ENCODE measurements at places on chromosomes 2 and 18.

DNA sequence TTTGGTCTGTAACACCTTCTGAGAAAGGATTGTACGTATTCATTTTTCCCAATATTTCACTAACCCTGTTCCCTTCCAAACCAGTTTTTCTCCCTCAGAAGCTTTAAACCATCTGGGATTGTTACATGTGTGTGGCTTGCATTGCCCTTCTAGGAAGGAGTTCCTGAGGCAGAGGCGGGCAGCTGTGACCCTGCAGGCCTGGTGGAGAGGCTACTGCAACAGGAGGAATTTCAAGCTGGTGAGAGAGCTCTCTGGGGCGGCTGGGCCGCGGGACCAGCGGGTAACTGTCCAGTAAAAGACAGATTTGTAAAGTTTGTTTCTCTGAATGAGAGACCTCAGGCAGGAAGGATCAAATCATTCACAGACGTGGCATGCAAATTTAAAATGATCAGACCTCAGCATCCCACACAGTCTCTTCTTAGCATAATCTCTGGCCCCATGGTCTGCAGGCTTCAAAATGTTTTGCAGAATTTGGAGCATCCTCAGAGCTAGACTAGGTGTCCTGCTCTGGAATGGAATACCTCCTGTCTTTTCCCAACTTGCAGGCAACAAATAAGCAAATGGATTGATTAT lies 40.2 kb upstream of the GPR17 start:
- peak; percentile 62 for ATAC-seq

- no peak for ATAC-seq
These were observed 40.0 kb downstream of the ROCK2 start for GRCh38 chr2:11304476-11304875.

GRCh38 chr2:183476490-183476889 lies 352.2 kb downstream of the NUP35 start:
- no peak for ATAC-seq

DNA sequence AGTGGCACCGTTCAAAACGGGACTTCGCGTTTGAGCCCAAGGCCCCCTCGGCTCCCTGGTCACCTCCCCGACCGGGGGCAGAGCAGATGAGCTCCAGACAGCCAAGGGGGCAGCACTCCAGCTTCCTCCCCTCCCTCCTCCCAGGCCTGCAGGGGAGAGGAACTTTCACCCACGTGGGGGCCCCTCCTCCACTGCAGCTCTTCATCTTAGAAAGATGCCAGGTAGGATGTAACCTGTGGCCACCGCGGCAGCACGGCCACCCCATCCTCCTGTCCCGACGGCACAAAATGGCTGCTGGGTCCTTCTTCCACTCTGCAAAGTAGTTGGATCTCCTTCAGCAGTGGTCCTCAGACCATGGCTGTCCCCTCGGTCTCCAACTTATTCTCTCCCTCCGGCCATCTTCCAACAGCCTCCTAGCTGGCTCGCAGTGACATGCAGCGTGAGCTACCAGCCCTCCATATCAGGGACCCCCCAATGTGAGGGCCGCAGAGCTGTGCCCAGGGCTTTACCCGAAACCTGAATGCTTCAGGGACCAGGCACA lies 94.5 kb upstream of the ID2 start:
- no peak for ATAC-seq

DNA sequence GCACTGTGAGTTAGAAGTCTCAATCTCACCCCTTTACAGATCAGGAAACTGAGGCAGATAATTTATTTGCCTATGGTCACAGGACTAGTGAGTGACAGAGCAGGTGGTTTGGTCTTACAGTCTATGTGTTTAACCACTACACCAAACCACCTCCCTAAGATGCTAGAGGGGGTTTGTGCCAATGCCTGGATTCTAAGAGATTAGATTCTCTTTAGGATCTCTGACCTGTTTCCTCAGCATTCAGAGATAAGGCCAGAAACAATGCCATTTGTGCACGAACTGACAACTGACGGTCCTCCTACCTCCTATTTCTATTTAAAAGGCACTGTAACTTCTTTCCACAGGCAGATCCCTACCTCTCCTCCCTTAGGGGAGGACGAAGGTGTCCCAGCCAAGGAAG lies 2.3 kb upstream of the SLC20A1 start:
- no peak for ATAC-seq

DNA sequence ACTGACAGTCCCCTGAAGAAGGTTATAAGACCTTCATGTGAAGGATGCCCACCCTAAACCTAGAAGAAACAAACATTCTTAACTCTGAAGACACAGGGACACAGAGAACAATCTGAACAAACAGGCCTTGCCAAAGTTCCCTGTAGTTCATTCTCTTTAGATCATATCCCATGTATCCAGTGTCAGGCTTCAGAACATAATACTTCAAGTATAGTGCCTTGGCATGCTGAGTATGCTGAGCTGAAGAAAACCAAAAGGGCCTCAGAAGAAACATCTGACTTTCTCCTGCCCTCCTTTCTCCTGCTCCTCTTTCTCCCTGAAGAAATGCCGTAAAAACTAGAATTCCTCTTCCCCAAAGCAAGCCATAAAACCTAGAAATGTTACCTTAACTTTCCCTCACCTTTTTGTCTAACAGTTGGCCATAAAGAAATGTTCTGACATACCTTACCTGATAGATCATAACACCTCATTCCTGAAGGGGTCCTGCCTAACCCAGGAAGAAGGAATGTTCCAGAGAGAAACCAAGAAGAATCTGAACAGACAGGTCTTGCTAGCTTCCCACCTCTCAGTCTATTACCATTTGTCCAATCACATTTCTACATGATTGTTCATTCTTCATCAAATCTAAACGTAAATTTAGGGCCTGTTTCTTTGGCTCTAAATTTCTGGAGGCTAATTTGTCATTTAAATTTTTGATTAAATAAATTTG lies 160.1 kb upstream of the ZC3H15 start:
- no peak for ATAC-seq

DNA sequence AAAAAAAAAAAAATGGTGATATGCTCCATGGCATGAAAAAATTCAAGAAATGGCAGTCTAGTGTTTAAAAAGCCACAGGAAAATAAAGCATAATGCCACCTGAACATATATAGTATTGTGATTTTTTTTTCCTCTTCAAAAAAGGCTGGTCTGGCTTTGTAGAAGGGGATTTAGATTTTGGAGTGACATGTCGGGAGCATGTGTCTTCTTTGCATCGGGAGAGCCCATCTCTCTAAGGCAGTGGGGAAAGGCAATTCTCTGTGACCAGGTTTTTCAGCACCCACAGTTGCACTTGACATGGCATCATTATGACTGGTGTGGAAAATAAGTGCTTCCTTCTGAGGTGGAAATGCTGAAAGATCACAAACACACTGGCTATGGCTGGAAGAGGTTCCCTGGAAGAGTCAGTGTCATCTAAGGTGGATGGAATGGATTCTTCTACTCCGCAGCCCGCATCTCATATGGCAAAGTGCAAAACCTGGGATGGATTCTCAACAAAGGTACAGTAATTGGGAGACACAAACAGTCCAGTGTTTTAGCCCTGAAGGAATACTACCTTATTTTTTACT lies 172.5 kb downstream of the AGAP1 start:
- ATAC-seq: no peak

GRCh38 chr18:75211002-75211621 lies 515 bp downstream of the TSHZ1 start:
- no peak for ATAC-seq

GRCh38 chr2:67945940-67946339 lies 116.9 kb downstream of the C1D start:
- no peak for ATAC-seq

DNA sequence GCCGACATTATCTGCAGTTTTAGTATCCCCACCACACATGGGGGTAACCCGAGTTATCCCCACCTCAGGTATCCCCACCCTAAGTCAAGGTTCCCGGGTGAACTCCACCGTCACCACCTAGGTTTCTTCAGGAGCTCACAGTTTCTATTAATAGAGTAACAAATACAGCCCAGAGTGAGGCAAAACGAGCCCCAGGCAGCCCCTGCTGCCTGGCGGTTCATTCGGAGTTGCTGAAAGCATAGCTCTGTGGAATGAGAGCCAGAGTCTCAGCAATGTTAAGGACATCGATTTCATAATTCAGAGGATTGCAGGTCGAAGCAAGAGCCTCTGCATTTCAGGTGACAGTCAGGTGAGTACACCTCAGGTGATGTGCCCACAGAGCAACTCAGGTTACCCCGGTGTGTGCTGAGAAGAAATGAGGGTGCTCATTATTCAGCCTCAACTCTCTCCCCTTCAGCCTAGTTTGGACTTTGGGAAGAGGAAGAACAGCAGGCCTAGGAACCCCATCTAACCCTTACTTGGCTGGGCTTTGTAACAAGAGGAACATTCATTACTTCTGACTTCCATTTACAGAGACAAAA lies 10.7 kb downstream of the SATB2 start:
- ATAC-seq: no peak

GRCh38 chr2:233745073-233745755 lies 14.9 kb upstream of the UGT1A1 start:
- no peak for ATAC-seq

GRCh38 chr18:79380816-79381806 lies 14.6 kb upstream of the NFATC1 start:
- peak; percentile 56 for ATAC-seq

DNA sequence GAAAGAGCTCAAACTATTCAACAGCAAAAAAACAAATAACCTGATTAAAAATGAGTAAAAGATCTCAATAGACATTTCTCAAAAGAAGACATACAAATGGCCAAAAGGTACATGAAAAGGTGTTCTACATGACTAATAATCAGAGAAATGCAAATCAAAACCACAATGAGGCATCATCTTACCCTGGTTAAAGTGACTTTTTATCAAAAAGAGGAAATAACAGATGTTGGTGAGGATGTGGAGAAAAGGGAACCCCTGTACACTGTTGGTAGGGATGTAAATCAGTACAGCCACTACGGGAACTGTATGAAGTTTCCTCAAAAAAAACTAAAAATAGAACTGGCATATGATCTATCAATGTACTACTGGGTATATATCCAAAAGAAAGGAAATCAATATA lies 39.8 kb upstream of the TMEM163 start:
- peak; percentile 96 for ATAC-seq

DNA sequence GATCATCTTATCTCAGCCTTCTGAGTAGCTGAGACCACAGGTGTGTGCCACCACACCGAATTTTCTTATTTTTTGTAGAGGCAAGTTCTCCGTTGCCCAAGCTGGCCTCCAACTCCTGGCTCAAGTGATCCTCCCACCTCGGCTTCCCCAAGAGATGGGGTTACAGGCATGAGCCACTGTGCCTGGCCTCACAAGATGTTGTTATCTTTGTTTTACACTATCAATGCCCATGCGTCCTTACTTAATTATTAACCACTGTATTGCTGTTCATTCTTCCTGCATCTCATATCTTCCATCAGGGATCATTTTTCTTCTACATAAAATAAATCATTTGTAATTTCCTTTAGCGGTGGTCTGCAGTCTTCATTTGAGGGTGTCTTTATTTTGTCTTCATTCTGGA lies 181.9 kb downstream of the TGIF1 start:
- no peak for ATAC-seq

DNA sequence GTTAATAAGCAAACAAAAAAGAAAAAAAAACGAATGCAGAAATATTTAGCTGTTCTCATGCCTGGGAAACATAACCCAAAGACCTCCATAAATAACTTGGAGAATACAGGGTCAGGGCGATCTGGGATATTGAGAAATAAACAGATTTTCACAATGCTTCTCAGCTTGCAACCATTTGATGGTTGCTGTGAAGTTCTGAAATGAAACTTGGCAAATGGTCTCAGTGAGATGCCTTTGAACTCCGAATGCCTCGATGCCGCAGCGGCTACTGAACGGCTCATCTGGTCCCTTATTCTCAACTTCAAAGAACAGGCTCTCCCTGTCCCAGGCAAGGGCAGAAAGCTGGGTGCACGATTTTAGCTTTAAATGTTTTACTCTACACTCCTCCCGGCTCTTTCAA lies 78.1 kb downstream of the ZNF516 start:
- ATAC-seq: no peak

DNA sequence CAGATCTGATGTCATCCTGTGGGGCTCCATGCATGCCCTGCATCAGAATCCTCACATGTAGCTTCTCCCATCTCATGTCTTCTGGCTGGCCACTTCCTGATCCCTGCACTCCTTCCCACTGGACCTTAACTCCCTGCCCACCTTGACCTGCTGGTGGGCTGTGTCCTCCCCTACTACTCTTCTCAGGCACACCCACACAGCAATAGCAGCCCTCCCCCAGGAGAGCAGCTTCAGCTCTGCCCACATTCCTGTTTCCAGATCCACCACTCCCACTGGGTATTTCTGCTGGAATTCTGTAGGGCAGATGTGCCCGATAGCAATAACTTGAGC lies 137.0 kb upstream of the HS6ST1 start:
- no peak for ATAC-seq

DNA sequence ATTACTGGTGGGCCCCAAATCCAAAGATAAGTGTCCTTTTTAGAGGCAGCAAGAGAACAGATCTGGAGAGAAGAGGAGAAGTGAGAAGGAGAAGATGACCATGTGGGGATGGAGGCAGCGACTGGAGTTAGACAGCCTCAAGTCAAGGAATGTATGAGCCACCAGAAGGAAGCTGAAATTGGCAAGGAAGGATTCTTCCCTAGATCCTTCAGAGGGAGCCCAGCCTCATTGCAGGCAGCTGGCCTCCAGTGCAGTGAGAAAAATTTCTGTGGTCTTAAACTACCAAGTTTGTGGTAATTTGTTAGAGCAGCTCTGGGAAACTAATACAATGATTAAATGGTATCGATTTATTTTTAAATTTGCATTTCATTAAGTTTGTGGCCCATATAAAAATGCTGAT lies 167.9 kb downstream of the NCKAP5 start:
- no peak for ATAC-seq

- no peak for ATAC-seq
These were observed 1.5 kb downstream of the VAMP5 start for GRCh38 chr2:85585781-85586105.

DNA sequence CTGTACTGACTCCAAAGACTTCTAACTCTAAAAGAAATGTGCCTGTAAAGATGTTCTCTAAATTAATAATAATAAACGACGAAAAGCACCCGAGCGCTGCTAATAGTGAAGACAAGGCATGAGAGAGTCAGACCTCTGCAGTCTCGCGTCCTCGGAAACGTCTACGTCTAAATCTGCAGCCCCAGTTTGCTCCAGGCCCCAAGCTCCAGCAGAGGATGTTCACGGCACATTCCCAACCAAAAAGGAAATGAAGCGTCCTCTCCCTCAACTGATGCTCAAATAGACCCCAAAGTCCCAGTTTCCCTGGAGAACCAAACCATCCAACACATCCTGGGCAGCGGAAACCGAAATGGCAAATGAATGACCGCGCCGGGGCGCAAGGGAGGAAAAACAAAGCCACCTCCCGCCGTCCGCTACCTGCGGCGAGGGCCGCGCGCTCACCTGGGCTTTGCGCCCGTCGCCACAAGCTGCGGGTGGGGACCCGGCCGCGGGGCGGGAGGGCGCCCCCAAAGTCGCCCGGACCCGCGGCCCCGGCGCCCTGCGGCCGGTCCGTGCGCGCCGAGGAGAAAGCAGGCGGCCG lies 47.1 kb upstream of the CCDC150 start:
- no peak for ATAC-seq

Measured in stimulated activated memory B cell treated with anti-CD40 and anti-IgM and Interleukin-4, amounts not matched to agents 10 μg/mL and 1 μg/mL and 100 μg/mL, for 72 hours (primary cell).